Stimulated activated CD8-positive, alpha-beta memory T cell treated with anti-CD3 and anti-CD28 coated beads, Interleukin-4, amount 100 ng/mL, for 24 hours (primary cell): ENCODE measurements at places on chromosomes 12 and 14.

DNA sequence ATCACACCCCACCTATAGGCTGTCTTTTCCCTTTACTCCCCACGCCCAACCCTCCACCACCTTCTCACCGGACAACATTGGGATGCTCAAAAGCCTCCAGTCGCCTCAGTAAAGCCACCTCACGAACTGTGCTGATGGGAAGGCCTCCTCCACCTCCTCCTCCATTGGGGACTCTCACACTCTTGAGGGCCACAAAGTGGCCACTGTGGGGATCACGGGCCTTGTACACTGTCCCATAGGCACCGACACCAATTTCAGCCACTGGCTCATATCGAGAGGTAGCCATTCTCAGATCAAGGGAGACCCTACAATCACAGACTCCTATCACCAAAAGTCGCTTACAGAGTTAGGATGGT is 700 bp downstream of the CDK4 start:
- DNase-seq, result no peak

DNA sequence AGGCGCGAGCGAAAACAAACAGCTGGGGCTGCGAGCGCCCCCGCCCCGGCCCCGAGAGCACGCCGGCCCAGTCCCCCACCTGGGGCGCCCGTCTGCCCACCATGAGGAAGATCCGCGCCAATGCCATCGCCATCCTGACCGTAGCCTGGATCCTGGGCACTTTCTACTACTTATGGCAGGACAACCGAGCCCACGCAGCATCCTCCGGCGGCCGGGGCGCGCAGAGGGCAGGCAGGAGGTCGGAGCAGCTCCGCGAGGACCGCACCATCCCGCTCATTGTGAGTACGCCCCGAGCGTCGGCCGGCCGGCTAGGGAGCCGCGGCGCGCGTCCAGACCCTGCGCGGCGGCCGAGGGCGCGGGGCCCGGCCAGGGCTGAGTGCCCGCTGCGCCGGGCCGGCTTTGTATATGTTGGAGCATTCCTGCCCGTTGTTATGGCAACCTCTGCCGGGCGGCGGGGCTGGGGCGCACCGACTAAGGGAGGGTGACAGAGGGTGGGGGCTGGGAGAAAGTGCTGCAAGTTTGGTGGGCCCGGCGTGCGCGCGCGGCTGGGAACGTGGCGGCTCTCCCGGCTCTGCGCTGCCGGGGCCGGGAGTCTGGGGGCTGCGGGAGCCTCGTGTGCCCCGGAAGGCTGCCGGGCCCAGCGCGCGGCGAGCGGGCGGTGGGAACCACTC is 367 bp downstream of the GALNT16 start:
- no peak for DNase-seq

DNA sequence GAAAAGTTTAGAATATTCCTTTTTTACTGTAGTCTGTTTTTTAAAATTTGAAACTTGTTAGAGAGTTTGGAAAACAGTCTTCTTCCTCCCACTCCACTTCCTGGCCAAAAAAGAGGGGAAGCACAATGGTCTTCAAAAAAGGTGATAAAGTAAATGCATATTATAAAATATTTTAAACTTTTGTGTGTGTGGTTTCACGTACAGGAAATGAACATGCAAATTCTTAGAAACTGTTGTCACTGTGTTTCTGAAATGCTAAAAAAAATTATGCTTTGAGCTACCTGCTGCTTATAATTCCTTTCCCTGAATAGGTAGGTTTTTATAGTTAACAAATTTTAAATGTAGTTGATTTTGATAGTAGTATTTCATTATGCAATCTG is 2.9 kb downstream of the FGFR1OP2 start:
- DNase-seq, result no peak

GRCh38 chr12:43648636-43649035 is 96.6 kb upstream of the ADAMTS20 start:
- DNase-seq, result no peak

DNA sequence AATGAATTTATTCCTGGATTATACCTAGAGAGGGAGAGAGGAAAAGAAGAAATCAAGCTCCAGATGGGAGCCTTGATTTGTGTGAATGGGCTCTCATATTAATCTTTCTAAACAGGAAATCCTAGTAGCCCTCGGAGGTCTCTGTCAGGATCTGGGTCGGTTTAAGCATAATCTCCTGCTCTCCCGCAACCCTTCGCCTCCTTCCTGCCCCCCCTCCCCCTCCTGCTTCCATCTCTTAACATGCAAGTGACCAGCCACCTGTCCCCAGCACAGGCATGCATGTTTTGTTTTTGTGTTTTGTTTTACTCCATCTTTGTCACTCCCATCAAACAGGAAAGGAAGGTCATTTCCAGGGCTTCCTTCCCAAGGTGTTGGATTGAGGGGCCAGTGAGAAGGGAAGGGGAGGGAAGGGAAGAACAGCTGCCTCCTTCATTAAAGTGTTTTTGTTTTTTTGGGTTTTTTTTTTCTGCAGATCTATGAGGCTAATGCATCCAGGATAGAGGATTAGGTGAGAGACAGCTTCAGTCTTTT is 4.8 kb upstream of the KCNA5 start:
- no peak for DNase-seq

- DNase-seq, result no peak
These were observed 174.9 kb upstream of the FAR2 start for GRCh38 chr12:28974166-28974565.

DNA sequence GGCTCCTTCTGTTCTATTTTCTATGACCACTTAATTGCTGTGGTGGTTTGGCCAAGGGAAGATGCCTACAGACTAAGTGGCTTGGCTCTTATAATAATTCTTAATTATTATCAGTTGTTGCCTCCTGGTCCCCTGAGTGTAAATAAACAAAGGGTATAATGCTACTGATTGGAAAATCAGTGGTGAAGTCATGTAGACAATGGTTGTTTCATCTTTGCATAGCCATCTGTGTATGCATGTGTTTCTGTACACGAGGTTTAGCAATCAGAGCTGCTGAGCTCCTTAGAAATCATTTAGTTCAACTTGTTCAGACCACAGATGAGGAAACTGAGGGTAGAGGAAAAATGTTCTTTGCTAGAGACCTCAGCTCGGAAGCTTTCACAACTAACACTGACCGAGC is 152.2 kb downstream of the STXBP6 start:
- DNase-seq, result no peak

DNA sequence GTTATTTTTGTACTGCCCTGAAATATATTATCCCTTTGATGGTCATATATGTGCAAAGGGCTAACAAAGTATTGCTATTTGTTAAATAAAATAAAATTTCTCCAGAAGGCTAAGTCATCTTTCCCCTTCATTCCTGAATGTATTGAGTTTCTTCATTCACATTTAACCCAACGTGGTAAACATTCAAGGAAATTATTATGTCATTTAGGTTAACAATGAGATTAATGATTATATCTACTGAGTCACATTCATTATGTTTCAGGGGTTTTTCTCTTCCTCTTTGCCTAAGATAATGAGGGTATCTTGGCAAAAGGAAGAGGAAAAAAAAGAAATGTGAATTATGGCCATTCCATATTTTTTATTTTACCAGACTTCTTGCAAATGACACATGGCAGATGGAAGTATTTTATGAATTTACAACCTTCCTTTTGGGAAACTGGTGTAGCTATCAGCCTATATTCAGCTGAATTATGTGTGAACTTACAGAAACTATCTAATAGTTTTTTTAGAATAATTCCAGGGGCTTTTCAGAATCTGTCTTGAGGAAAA is 27.2 kb downstream of the TSPAN8 start:
- DNase-seq, result no peak
